ENCODE measurements at places on chromosomes 2 and 18.

GRCh38 chr2:162245781-162246180 is 2.5 kb upstream of the FAP start:
- DNase-seq = no peak

DNA sequence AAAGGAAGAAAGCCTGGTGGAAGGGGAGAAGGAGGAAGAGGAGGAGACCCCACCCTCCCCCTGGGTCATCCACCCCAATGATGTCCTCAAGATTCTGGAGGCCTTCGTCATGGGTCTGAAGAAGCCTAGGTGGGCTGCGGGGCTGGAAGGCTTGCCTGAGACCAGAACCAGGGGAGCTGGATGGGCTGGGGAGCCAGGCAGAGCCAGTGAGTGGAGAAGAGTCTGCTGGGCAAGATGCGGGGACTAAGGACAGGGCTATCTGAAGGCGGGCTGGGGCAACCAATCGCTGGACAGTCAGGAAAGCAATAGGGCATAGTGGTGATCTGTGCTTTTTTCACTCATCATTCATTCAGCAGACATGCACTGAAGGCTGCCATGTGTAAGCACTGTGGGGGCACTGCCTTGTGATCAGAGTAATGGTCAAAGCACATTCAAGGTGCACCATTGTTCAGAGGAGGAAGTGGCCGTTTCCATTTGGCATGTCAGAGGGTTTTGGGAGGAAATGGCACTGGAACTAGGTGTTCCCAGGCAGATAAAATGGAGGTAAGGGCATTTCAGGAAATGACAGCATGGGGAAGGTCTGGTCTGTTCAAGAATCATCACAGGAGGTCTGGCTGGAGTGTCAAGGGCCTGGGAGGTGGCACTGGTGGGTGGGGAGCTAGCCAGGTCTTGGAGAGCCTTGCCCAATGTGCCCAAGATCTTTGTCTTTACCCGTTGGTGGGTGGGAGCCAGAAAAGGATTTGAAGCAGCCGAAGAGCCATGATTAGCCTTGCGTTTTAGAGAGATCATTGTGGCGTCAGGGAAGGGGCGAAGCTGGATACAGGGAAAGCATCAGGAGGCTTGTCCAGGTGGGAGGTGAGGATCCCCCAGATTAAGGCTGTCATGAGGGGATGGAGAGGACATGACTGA is 24.2 kb downstream of the OTOF start:
- no peak for DNase-seq

DNA sequence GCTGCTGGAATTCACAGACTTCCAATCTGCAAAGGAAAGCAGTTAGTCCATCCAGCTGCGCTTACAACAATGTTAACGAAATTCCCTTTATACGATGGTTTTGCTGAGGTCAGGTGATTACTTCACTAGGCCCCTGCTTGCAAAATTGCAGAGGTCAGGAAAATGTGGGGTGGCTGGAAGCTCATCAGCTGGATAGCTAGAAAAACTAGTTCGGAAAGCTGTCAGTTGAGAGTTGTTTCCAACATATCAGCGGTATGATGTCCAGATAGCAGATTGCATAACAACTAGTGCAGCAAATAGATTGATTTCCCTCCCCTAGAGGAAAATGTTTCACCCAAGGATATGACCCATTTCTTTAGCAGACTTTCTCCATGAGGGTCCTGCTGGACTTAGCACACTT is 2021.1 kb upstream of the CELF4 start:
- DNase-seq = no peak

DNA sequence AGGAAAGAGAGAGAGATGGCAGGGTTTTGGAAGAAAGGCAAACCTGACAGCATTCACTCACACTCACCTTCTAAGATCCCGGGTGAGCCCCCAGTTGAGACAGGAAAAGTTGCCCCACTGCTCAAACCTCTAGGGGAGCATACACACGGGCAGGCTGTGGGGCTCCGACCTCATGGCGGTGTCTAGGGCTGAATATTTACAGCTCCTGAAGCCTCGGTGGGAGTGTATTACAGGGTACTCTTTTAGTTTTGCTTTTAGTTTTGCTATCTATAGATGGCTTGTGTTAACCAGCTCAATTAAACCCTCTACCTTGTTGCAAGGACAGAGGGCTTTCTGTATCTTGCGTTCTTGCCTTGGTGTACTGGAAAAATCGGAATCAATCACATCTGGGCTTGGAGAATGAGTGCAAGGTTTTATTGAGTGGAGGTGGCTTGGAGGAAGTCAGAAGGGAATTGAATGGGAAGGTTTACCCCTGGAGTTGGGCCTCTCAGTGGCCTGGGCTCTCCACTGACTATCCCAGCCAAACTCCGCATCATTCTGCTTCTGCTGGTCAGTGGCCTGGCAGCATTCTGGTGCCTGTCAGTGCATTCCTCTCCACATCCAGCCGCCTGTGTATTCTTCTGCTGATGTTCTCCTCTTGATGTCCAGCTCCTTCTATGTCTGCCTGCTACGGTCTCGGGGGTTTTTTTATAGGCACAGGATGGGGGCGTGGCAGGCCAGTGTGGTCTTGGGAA is 10.1 kb upstream of the IFIH1 start:
- DNase-seq = no peak

- peak; percentile 32 for DNase-seq
Observed at GRCh38 chr2:207164006-207164831, 1.5 kb downstream of the KLF7 start.

Measured in stimulated activated CD4-positive, alpha-beta T cell treated with anti-CD3 and anti-CD28 coated beads, Interleukin-4, amount 100 ng/mL, for 24 hours (primary cell).